ENCODE measurements at places on chromosomes 11 and 22.

DNA sequence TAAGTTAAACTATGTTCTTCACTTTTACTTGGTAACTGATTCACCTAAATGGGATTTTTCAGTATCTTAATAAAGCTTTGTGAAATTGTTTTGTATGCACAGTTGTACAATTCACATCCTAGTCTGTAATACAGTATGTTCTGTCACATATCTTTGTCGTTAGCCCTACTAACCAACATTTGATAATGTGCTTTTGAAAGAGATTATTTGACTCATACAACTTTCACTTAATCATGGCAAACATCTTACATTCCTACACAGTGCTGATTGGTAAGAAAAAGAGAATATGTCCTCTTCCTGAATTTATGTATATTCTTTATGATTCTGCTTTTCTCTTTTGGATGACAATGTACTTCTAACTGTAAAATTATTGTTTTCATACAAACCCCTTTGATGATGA lies 234.5 kb downstream of the METTL15 start:
- no peak for DNase-seq

DNA sequence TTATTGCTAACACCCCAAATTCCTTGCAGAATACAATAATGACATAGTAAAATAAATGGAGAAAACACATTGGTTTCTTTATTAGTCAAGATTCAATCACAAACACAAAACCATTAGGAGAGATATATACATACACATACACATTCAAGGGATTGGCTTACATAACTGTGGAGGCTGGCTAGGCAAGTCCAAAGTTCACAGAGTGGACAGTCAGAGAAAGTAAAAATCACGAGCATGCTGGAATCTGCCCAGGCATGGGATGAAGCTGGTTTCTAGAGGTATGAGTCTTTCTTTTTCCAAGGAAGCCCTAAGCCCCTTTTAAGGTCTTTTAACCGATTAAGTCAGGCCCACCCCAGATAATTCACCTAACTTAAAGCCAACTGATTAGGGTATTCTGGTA lies 13.6 kb upstream of the OR56B1 start:
- no peak for DNase-seq

GRCh38 chr22:17121233-17122195 lies at the start of gene TMEM121B:
Gene TMEM121B (minus strand): TSS chr22:17121360. CDS start chr22:17121127, 233 bp downstream.
- DNase-seq: peak; percentile 50

GRCh38 chr11:116366980-116367645 lies 405.7 kb downstream of the BUD13 start:
- no peak for DNase-seq

GRCh38 chr11:6693342-6694228 lies 10.4 kb upstream of the MRPL17 start:
- no peak for DNase-seq

DNA sequence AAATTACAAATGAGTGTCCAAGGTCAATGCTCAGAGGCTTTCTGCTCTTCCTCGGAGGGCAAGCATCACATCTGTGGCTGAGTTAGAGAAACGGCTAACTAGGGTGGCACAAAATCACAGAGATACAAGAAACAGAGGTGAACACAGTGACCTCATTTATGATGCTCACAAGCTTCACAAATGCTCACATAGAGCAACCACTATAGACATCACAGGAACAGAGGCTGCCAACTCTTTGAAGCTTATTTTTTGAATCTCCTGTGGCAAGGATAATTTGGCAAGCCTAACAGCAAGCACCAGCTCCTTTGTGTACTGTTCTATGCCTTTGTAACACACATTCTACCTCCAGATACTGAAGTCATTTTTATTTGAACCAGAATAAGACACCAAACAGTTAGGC lies 416.5 kb upstream of the DDI1 start:
- no peak for DNase-seq

DNA sequence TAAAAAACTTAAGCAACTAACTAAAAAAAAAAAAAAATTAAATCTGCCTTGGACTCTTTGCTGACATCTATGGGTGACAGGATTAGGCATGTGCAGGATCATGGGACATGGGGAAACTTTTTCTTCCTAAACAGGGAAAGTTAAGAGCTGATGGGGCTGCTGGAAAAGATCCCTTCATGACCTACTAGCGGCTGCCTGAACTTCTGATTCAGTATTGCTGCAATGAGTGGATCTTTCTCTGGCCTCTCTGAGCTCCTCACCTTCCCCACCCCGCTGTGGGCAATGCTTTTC lies 25.0 kb downstream of the OR5A2 start:
- no peak for DNase-seq

- DNase-seq: no peak
Measured at GRCh38 chr11:59923813-59924212, 14.4 kb upstream of the OOSP1 start.

DNA sequence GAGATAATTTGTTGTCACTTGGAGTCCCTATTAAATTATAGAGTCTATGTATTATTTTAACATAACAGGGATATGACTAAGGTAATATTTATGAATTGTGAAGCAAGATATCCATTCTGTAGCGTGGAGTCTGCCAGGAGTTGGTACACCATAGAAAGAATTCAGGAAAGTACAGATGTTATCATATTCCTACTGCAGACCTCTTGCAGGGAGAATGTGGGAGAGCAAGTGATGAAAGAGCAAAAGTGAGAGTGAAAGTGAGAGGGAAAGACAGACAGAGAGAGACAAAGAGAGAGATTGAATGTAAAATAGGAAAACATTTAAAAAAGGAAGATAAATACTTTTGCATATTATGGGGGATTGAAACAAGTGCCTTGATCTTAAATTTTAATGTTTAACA lies 468.8 kb downstream of the CNTN5 start:
- no peak for DNase-seq

DNA sequence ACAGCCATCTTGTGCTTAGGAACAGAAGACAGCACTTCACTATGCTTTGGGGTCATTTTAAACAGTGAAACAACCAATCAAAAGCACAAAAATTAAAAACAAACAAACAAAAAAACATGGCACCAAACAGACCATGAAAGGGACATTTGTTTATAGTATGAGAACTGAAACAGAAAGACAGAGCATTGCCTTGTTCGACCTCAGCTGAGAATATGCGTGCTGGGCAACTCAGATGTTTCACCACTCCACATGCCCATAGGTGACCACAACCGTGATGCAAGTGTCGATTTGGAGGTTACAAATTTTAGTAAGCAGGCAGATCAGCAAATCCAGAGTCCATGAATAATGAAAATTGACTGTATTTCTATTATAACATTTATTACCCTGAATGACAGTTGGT lies 30.0 kb downstream of the NNMT start:
- no peak for DNase-seq

DNA sequence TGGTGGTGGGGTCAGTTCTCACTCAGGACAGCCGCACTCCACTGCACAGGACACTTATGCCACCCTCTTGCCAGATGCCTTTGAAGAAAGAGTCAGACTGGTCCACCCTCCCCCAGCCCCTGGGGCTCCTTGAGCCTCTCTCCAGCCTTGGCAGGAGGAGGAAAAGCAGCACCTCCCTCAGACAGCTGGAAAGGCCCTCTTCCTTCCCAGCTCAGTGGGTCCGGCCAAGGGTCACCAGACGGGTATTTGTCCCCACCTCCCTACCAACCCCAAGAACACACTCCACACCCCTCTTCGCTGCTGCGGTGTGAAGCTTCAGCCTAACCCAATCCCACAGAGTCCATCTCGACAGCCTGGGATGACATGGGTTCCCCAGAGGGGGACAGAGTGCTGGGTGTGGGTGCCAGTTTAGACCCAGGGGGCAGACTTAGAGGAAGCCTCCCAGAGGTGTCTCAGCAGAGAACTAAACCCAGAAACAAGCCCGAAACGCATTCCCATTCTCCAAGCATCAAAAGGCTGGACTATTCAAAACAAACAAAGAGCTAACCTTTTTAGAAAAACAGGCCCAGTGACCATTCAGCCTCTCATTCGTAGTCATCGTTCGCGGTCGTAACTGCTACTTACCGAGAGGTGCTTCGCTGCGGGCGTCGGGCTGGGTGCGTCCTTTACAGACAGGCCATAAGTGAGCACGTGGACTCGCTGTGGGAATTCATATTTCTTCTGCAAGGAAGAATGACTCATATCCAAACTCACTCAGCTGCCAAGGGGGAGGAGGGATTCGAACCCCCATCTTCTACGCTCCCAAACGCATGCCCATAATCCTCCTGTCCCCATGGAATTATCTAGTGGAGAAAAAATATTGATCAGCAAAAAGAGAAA lies 57.5 kb upstream of the ANO1 start:
- no peak for DNase-seq

DNA sequence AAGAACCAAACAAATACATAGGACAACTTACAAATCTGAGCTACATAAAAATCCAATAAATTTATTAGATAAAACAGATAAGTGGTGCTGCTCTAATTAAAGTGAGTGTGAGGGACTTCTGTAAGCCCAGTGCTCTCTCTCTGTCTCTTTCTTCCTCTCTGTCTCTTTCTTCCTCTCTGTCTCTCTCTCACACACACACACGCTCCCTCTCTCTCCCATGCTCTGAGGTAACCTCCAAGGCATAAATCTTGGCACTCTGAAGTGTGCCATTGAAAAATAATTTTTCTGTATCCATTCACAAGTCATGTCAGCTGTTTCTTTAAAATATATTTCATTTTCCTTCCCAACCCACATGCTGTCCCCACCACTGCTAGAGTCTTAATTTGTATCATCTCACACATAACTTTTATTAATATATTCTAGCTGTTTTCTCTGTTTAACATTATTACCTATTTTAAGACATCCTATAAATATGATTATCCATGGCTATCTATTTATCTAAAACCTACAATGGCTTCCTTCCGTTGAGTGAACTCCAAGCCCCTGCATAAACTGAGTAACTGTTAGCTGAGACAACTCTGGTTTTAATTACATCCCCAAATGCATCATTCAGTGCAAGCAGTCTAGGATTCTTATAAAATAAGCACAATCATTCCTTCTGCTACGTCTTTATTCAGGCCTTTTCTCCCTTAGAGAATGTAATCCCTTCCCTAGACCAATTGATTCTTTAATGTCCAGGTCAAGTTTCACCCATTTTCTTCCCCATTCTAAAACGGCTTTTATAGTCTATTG lies 57.4 kb upstream of the SLC5A12 start:
- DNase-seq: no peak

- DNase-seq: no peak
Measured at GRCh38 chr22:40463683-40464082, 93.3 kb downstream of the SGSM3 start.

DNA sequence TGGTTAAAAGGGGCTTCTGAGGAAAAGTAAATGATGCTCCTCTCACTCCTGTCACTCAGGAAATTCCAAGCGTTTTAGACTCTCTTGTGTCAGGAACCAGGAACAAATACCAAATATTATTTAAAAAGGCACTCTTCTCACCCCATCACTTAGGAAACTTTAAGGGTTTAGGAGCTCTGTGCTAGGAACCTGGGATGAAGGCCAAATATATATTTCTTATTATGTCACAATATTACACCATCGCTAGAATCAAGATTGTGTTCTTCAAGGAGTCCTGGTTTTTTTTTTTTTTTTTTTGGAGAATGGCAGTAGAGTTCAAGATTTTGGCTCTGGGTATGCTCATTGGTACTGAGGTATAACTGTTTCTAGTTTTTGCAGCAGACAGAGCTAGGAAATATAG lies 79.0 kb upstream of the HEPHL1 start:
- DNase-seq: no peak

DNA sequence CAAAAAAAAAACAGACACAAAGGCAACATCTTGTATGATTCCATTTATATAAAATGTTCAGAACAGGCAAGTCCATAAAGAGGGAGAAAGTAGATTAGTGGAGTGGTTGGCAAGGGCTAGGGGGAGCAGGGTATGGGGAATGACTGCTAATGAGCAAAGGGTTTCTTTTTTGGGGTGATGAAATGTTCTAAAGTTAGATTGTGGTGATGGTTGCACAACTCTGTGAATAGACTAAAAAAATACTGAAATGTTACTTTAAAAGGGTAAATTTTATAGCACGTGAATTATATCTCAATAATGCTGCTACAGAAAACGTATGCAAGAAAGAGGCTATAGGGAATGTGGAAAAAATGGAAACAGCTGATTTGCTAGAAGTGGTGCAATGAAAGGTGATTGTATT lies 155.1 kb downstream of the TENM4 start:
- no peak for DNase-seq

GRCh38 chr11:106581399-106581798 lies 436.9 kb downstream of the GUCY1A2 start:
- DNase-seq: no peak

DNA sequence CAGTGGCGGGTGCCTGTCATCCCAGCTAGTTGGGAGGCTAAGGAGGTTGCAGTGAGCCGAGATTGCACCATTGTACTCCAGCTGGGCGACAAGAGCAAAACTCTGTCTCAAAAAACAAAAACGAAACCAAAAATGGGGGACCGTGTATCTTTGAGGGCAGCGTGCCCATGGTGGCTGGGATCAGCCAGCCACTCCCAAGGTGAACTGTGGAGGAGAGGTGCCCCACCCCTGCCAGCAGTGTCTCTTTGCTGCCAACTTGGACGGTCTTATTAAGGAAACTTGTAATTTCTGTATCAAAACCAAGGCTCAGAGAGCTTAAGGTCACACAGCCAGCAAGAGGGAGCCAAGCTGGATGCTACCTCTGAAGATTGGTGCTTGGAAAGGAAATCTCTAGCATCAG lies 147.7 kb downstream of the CACNA1I start:
- DNase-seq: no peak

DNA sequence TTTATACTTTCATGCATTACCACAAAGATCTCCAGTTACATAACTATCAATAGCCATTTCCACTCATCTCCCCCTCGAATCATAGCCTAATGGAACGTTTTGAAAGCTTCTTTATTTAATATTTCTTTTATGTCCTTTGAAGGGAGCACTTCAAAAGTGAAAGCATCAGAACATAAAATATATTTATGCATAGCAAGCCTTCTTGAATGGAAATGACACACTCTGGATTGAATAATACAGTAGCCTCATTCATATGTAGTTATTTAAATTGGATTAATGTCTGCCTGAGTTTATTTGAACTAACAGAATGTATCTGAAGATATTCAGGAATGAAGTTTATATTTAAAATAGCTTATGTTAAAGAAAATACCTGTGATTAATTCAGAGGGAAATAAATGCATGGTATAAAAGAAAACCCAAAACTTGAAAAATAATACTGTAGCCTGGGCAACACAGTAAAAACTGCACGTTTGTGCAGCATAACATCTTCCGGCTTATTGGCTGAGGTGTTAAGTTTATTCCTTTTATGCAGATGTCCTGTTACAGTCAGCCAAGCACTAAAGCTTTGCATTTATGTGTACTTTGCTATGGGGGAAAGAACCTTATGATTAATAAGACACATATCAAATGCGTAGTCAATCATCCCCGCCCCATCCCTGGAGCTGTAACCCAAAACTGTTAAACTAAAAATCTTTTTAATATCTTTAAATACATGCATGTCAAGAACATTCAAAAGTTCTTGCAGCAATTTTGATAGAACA lies 22.0 kb downstream of the OOSP3 start:
- no peak for DNase-seq

- DNase-seq: no peak
Measured at GRCh38 chr11:37394236-37394870, 796.3 kb upstream of the RAG2 start.

- DNase-seq: peak; percentile 34
Measured at GRCh38 chr22:23110190-23110921, 31.4 kb downstream of the RSPH14 start.

Data from hypothalamus (tissue), 51 donors.